ENCODE measurements at places on chromosomes 12 and 14.

DNA sequence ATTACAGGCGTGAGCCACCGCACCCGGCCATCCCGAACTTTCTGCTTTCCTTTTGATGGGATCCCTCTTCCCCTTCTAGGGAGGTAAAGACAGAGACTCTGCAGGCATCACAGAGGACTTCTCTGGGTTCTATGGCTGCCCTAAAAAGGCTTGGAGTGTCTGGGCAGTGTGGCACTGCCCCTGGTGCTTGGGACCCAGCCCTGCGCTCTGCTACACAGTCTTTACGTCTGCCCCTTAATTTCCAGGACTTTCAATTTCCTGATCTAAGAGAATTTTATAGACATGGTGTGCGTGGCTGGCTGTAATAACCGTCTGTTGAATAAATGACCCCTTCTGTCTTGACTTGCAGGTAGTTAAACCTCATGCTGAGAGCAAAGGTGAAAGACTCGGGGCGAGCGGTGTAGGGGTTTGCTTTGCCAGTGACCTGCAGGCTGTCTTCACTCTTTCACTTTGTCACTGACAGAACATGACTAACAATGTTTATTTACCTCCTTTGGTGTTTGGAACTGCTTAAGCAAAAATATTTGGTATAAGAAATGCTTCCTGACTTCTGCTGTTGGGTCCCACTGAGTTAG is 110.9 kb upstream of the MAP1LC3B2 start:
- DNase-seq: no peak

GRCh38 chr12:64525461-64526160 is 73.7 kb downstream of the TBK1 start:
- no peak for DNase-seq

DNA sequence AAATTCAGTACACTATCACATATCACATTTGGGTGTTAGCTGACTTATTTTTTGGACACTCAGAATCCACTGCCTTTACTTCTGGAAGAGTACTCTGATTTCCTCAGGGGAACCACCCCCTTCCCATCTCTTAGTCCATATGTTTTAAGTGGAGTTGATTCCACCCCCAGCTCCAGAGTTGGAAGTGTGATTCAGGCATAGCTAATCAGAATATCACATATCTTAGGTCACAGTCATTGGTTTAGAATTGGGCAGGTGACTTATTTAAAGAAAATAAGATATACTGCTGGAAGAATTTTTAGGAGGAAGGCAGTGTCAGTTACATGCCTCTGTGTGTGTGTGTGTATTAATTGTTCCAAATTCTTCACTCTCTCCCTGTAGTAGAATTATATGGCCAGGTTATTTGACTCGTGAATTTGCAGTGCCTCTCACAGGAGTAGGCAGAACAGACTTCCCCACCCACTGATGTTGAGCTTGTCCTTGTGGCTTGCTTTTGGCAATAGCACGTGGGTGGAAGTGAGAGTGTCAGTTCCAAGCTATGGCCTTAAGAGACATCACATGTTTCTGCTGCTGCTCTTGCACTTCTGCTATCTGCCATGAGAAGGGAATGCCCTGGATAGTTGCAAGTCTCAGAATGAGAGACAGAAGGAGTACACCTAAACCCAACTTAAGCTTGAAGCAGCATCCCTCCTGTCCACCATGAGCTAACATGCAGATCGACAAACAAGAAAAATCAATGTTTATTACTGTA is 6.4 kb upstream of the GAS2L3 start:
- no peak for DNase-seq

DNA sequence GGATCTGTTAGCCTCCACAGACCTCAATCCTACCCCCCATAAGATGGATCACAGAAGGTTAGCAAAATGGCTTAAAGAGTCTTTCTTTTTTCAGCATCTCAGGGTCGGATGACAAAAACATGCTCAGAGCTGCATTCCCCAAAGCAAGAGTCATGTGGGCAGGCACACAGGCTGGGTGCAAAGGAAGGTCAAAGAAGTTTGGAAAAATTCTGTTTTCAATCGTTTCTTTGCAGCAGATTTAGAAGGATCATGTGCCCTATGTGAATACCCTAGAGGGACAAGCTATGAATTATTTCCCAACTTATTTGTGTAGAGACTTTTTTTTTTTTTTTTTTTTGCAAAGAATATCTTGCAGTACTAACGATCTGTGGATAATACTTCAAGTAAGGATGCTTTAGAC is 845.4 kb downstream of the VRK1 start:
- DNase-seq: no peak

GRCh38 chr14:62209287-62209899 is 447.2 kb downstream of the SNAPC1 start:
- DNase-seq: no peak

DNA sequence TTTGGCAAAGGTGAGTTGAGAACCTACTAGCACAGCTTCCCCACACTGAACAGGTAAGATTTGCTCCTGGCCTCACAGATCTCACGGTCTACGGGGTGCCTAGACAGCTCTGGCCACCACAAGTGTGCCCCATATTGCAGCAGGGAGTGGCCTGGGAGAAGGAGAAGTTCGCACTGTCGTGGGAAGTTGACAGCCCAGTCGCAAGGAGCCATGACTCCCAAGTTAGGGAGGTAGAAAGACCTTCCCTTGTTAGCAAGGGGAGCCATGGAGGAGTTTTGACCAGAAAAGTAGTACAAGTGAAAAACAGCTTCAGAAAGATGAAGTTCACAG is 316.3 kb downstream of the BCL11B start:
- no peak for DNase-seq

DNA sequence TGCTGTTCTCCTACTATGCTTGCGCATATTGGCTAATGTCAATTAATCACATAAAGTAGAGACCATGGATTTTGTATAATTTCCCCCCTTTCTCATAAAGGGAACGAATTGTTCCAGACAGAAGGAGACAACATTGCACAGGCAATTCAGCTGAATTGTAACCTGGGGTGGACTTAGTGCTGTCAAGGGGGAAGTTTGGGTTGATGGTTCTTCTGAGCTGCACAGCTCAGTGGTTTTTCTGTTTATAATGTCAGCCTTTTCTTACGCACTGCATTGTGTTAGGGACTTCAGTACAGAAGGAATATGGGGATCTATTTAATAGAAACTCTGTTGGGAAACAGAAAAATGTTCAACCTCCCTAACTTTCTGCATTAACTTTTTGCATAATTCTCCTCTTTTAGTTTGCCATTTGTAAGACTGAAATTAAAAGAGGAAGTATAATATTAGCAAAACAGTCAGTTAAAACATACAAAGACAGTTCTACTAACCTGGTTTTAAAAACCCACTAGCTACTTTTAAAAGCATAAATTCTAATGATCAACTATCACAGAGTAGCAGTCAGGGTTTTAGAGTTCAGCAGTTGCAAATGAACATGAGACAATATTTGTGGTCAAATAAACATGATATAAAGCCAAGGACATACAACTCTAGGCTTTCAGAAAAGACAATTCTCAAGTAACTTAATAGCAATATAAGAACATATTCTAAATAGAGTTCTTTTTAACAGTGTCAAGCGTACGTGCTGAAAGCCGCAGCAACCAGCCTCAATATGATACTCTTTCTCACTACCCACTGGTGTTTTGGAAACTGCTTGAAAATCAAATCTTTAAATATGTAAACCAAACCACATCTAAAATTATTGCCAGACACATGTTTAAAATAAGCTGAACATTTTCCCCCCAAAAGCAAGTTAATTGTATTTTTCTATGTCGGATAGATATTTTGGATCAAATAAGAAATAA is 393.0 kb downstream of the FSCB start:
- no peak for DNase-seq

DNA sequence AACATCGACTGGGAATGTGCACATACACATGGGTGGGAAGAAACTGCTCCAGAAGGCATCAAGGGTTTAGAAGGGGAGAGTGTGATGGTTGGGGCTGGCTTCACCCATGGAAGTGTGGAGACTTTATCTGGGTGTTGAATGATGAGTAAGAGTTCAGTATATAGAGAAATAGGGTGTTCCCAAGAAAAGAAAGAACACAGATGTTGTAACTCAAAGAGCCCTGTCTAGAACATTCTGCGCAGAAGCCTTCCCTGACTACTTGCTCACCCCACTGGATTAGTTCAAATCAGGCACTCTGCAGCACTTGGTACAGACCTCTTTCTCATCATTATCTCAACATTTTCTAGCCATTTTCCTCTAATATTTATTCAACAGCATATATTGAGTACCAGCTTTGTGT is 491.7 kb downstream of the SNAPC1 start:
- no peak for DNase-seq

DNA sequence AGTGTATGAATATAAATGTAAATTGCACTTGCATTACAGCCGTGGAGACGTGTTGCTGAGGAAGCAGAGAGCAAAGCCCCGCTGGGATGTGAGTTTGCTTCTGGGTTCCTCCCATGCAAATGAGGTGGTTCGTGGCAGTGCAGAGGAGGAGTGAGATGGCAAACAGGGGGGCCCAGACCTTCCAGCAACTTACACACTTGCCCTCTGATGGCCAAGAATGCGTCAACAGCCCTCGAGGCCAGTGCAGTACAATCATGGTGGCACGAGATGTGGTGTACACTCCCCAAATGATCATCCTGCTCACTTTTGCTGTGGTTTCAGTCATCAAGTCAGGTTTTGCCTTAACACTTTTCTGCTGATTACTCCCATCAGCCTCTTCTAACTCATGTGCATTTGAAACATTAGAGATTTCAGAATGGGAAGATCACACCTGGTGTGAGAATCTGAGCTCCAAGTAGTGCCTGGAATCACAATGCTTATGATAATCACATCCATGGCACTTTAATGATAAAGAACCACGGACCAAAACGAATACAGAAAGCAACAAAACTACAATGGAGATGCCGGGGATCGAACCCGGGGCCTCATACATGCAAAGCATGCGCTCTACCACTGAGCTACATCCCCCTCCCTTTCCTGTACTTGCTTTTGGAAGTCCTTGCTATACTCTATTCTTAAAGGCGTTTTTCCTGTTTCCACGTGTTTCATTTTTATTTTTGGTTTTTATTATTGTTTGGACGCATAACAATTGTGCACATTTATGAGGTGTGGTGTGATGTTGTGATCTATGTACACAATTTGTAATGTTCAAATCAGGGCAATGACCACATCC is 7.0 kb upstream of the UBC start:
- DNase-seq: no peak

DNA sequence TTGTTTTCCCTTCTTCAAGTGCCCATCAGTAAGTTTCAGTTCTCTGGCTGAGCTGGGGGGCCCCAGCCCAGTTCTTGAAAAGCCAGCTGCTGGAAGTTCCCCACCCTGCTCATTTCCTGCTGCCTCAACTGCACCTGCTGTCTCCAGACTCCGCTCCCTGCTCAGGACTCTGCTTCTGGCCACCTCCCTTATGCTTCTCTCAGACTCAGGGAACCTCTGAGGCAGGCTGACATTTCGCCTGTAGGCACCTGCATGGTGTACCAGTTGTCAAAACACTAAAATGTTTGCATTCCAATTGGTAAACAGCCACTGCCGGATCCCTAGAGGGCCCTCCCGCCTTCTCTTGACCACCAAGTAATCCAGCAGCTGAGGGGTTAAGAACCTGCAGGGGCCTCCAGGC is 136.5 kb upstream of the VRK1 start:
- no peak for DNase-seq

DNA sequence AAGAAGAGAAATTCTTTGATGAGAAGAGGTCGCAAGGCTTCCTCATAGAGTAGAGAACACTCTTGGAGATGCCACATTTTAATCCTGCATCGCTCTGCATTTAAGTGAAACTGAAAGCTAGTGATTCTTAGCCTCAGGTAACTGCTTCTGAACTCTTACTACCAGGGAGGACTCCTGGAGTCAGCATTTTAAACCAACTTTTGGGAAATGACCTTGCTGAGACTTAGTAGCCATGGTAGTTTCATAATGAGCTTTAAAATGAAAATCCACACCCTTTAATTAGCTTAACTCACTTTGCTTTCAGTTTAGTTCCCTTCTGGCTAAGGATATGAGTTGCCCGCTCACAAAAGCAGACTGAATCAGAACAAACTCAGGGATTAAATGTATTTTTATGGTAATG is 80.3 kb downstream of the SYNE2 start:
- DNase-seq: no peak

DNA sequence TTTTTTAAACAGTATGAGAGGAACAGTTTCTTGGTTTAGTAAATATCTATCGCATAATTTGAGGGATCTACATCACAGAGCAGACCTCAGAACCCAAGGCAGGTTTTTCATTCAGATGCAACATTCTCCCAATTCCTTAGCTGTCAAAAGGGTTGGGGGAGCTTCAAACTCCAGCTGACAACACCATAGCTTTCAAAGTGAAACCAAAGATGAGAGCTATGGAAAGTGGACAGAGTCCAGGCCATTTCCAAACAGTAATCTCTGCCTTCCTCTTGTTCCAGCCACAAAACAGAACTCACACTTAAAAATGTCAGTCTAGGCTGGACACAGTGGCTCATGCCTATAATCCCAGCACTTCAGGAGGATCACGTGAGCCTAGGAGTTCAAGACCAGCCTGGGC is 87.8 kb downstream of the SPRING1 start:
- no peak for DNase-seq

DNA sequence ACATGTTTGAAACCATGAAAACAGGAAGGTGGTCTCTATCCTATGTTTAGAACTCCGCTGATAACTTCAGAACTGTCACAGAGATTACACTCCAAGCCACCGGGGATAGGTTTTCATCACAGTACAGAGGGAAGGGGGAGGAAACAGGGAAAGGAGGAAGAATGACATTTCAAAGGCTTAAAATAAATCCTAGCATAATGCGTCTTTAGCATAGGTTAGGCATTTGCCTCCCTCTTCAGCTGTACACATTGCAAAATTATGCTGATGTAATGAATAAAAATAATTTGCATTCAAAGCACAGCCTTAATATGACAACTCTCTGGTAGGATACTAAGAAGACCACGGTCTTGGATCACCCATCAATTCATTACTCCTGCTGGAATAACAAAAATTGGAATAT is 54.3 kb upstream of the PYGL start:
- DNase-seq: no peak

Data from NCI-H2081 treated with DMSO at 0.1 percent for 48 hours (cell line).